Activated CD4-positive, alpha-beta T cell treated with anti-CD3 and anti-CD28 coated beads for 36 hours (primary cell): ENCODE measurements at places on chromosomes 13 and 19. TPM values are rescaled to one million over a fixed set of nuclear protein-coding genes. Genes with fewer than 3 reads are reported as not detected.
A peak's percentile ranks its signal among the peaks of the same experiment; 100 is the strongest.

- DNase-seq: no peak
These were observed 166.2 kb downstream of the DLEU7 start for GRCh38 chr13:50677258-50677657.

- DNase-seq: no peak
These were observed 203.5 kb upstream of the UBL3 start for GRCh38 chr13:30053939-30054338.

DNA sequence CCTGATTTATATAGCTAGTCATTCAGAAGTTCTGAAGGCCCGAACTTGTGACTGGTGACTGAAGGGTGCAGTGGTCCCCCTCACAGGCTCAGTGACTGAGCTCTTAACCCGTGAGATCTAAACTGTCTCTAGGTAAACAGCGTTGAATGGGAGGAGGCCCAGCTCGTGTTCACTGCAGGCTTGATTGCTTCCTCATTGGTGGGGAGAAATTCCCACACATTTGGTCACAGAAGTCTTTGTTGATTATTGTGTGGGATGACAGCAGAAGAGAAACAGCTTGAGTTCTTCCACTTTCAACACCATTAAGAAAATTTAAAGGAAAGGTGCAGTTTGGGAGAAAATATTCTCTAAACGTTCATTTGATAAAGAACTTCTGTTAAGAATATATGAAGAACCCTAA, 1178.0 kb downstream of the UQCRFS1 start:
- no peak for DNase-seq

DNA sequence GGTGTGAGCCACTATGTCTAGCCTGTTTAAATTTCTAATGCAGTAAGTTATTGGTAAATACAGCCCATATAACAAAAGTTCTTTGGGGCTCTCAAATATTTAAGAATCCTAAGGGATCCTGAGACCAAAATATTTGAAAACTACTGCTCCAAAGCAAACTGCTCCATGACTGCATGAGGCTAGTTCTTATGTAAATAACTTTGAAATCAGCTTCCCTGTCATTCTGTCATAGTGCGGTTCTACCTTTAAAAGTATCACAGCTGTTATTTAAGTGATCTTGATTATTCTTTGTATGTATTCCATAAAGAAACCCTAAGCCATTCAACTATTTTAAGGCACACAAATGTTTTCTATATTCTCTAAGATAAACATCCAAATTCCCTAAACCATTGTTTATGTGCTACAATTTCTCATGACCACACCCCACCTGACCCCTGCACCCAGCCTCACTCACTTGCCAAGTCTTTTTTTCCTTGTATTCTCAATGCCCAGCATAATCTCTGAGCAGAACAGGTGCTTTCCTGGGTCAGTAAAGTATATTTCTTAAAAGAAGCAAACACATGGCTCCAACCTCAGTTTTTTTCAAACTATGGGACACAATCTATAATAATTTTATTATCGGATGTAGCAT, 146.6 kb downstream of the RNF17 start:
- DNase-seq: no peak

- no peak for DNase-seq
These were observed 28.8 kb downstream of the ACTN4 start for GRCh38 chr19:38676023-38676877.

DNA sequence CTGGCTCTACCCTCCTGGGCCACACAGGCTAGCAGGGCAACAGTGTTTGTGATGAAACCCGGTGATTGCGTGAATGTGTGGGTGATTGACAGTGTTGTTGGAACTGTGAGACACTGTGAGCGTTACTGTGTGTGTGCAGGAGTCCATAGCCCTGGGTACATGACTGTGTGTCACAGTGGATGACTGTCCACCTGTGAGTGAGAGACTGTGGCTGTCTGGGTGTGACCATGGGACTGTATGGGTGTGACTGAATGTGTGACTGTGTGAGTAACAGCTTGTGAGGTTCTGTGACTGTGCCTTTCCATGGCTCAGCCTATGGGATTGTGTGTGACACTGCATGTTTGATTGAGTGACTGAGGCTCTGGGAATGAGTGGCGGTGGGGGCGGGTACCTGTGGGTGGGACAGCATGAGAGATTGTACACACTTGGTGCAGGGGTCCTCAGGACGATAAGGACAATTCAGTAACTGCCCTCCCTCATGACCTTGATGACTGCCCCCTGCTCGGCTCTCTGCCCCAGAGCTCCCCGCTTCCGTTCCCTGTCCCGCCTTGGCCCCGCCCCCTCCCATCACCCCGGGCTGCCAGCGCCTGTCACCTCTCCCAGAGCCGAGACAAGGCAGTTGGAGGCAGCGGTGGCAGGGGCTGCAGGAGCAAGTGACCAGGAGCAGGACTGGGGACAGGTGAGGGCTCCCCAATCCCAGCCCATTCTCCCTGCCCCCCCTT, at the start of gene GIPR:
Gene GIPR, plus strand, starts transcription at position 602 of the 722 bp plus-strand sequence. CDS start 1,300 bp downstream, outside the sequence.
- DNase-seq: peak; percentile 88

DNA sequence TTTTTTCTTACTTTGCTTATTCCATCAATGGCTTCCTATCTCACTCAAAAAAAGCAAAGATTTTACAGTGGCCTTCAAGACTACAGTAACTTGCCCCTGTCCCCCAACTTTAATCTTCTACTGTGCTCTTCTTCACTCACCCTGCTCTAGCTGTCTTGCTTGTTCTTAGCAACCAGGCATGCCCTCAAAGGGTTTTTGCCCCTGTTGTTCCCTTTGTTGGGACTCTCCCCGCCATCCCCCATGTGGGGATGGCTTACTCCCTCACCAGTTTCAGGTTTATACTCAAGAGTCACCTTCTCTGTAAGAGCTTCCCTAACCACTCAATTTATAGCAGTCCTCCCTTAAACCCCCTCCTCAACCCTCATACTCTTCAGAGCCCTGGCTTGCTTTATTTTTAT, 5.4 kb downstream of the MTMR6 start:
- peak; percentile 65 for DNase-seq

GRCh38 chr19:54473071-54473891, at the start of gene CDC42EP5:
CDC42EP5 (minus strand) TSS chr19:54473296; CDS start chr19:54465547, 7,749 bp downstream.
- DNase-seq: peak; percentile 42

GRCh38 chr13:89307278-89307677, 1636.1 kb downstream of the SLITRK5 start:
- DNase-seq: no peak

GRCh38 chr13:78960881-78961280, 301.9 kb upstream of the OBI1 start:
- no peak for DNase-seq

GRCh38 chr13:23292586-23292985, 111.8 kb downstream of the SGCG start:
- DNase-seq: no peak

DNA sequence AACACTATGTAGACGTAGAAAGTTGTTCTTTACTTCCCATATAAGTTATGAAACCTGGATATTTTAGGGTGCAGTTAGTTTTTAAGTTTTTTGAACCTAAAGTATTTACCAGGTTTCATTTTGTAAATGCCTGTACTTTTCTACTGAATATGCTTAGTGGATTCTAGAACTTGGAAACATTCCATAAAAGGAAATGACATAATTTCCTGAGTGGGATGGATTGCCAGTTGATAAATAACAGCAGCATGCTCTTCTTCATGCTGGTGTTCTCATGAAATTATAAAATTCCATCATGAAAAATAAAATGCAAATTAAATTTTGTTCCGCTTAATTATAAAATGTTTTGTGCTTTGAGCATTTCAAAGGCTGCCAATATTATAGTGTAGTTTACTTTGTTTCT, 362.2 kb upstream of the PCDH20 start:
- DNase-seq: no peak

GRCh38 chr13:26752671-26753070, 7.9 kb downstream of the GPR12 start:
- no peak for DNase-seq

GRCh38 chr19:53394974-53395839, at the start of gene ZNF765:
ZNF765 (plus strand) TSS chr19:53395149; CDS start chr19:53398016, 2,867 bp downstream.
- DNase-seq: peak; percentile 98

DNA sequence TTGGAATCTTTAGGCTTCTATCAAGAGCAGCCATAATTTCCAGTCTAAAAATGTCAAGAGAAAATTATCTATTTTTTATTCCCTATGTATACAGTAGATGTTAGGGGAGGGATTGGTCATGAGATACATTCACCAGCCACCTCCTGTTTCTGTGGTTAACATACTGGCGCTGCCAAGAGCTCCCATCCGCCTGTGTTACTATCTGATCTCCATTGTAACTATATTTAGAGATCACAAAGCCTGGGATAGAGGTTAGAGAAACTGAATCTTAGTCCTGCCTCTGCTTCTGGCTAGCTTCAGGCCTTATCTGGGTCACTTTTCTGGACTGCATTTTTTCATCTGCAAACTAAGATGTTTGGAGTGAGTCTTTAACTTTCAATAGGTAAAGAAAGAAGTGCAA, 46.3 kb downstream of the POLR1D start:
- no peak for DNase-seq

- DNase-seq: no peak
These were observed 20.4 kb upstream of the ATXN8OS start for GRCh38 chr13:70087247-70087646.

- DNase-seq: peak; percentile 64
These were observed 46.5 kb downstream of the UTP14C start for GRCh38 chr13:52070929-52071523.

- no peak for DNase-seq
These were observed 83.6 kb upstream of the FARP1 start for GRCh38 chr13:98059276-98059675.

GRCh38 chr13:47437406-47437805, 540.6 kb upstream of the HTR2A start:
- no peak for DNase-seq

GRCh38 chr19:53882391-53883050, 524 bp downstream of the PRKCG start:
- DNase-seq: no peak

DNA sequence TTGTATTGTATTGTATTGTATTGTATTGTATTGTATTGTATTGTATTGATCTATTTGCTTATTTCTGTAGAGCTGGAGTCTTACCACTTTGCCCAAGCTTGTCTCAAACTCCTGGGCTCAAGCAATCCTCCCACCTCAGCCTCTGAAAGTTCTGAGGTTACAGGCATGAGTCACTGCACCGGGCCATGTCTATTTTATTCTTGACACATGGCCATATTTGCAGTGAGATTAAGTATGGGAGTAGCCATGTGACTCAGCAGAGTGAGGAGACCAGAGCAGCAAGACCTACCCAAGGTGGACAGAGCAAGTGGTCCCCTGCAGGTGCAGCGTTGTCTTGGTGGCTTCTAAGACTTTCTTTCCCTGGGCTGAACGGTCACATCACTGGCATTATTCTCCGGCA, 49.1 kb upstream of the UBAC2 start:
- DNase-seq: peak; percentile 42

DNA sequence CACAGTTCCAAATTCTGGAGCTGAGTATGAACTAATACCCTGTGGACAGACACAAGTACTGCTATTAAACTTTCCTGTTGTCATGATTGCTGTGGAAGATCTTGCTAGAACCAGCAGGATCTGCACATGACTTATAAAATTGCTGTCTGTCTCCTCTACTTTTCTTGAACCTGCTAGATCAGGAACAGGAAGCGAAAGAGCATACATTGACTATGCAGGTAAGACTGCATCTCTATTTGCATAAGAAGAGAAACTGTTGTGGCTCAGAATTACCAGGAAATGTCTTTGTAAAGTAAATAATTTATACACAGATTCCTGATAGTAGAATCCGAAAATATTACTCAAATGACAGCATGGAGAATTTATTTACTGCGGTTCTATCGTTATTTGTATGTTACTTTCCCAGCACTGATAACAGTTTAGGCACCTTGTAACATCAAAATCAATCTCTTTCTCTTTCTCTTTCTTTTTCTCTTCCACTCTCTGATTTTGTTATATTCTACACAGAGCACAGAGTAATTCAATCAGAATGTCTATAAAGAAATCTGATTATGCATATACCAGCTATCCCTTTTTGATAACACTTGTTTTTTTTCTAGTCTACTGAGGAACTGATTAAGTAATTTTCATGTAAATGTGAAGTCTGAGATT, 226.5 kb downstream of the MYO16 start:
- DNase-seq: no peak

DNA sequence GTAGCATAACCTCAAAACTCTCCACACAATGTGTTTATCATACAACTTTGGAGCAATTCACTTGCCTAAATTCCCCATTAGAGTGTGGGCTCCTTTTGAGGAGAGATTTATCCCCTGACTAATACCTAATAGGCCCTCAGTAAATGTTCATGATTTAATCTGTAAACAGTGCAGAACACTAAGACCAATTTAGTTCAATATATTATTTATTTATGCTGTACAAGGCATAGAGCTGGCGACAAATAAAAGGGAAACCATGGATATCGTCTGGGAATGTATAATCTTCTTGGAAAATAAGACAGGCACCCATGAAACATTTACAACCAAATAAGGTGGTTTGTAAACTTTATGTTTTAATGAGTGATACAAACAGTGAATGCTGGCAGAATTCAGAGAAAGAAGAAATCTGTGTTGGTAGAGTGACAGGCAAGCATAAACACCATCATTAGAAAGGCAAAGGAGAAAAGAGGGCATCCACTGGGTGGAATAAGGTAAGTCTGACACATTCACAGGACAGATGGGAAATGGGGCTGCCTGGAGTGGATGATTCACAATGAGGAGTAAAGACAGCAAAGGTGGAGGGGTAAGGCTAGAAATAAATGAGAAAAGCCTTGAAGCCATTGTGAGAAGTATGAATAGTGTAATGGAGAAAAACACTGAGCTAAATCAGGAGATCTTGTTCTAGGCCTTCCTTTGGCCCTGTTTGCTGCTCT, 106.1 kb upstream of the MIR17HG start:
- no peak for DNase-seq

Gene NOTCH3
- 0.25 TPM for total RNA-seq

Gene MUC16
- total RNA-seq: not detected

Gene LHB
- total RNA-seq: 0.39 TPM

Gene NEK5
- total RNA-seq: 0.16 TPM

Gene SLC7A1
- 91.1 TPM for total RNA-seq

Gene MISP3
- total RNA-seq: 1.6 TPM

Gene ERICH6B
- not detected for total RNA-seq

Gene SMIM44
- total RNA-seq: not detected

Gene KIR3DL1
- not detected for total RNA-seq

Gene KCNN1
- total RNA-seq: not detected

Gene OR2Z1
- not detected for total RNA-seq

Gene AKAP8
- total RNA-seq: 54.3 TPM

Gene ZNF616
- 13.9 TPM for total RNA-seq

Gene DCLK1
- total RNA-seq: not detected

Gene ZNF850
- total RNA-seq: 7.0 TPM

Gene C2CD4C
- total RNA-seq: 0.11 TPM

Gene GJA3
- 0.32 TPM for total RNA-seq

Gene WDR83
- total RNA-seq: 19.5 TPM

Gene ZNF726
- total RNA-seq: 19.1 TPM

Gene CYP4F11
- not detected for total RNA-seq

Gene PCDH20
- not detected for total RNA-seq

Gene FAM32A
- 46.3 TPM for total RNA-seq

Gene CCDC70
- total RNA-seq: not detected

Gene ODAD3
- total RNA-seq: 0.25 TPM

Gene RPL36
- 1,452 TPM for total RNA-seq

Gene LMTK3
- 3.9 TPM for total RNA-seq

Gene CABP5
- not detected for total RNA-seq
